ENCODE measurements at places on chromosomes 2 and 18. TPM values are rescaled to one million over a fixed set of nuclear protein-coding genes. Genes with fewer than 3 reads are reported as not detected.

Gene TMEM198
- 0.54 TPM for total RNA-seq

Gene C18orf32
- 21.0 TPM for total RNA-seq

Gene MC5R
- not detected for total RNA-seq

Gene CD207
- not detected for total RNA-seq

Gene SPAG16
- total RNA-seq, result 12.2 TPM

Gene SCYGR4
- total RNA-seq, result not detected

Gene CCL20
- total RNA-seq, result 7.2 TPM

Gene USP34
- 55.3 TPM for total RNA-seq

Gene MROH2A
- 0.32 TPM for total RNA-seq
